Hematopoietic multipotent progenitor cell (in vitro differentiated cells): ENCODE measurements at places on chromosomes 2 and 18.

DNA sequence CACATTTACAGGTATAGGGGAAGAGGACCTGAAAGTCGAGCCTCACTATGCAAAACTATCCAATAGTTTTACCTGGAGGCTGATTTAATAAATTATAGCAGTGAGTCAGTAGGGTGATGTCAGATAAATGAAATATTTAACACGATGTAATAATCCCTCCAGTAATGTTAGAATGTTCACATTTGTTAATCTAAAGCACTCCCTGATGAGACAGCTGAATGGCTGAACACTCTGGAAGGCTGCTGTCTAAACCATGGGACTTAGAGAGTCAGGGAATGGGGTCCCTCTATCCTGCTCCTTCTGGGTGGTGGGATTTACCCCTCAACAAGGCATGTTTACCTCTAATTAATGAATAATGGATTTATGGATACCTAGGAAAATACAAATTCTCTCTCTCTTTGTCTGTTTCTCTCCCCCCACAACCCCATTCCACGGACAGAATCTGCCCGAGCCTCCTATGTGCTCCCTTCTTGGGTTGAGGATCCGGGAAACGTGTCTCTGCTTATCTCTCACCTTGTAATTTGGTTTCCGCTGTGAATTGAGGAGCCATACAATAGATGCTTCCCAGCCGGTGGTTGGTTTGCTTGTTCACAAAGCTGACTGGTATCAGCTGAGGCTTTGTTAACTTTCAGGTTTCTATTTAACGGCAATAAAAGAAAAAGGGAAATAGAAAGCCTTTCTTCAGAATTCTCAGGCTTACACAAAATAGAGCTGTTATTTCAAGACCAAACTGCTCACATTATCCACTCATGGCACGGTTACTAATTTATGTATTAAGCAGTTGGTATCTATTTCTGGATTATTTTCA is 25.9 kb downstream of the LRRC30 start:
- no peak for DNase-seq

GRCh38 chr2:37877457-37878315 is 47.4 kb upstream of the RMDN2 start:
- DNase-seq, result peak; percentile 80

GRCh38 chr2:85189606-85190270 is 56.5 kb downstream of the TCF7L1 start:
- no peak for DNase-seq

- no peak for DNase-seq
These were observed 1877.7 kb upstream of the LRRTM1 start for GRCh38 chr2:82182270-82182669.

- no peak for DNase-seq
These were observed 31.8 kb upstream of the VIT start for GRCh38 chr2:36664696-36665076.

GRCh38 chr2:72114693-72115051 is 33.0 kb downstream of the CYP26B1 start:
- no peak for DNase-seq

DNA sequence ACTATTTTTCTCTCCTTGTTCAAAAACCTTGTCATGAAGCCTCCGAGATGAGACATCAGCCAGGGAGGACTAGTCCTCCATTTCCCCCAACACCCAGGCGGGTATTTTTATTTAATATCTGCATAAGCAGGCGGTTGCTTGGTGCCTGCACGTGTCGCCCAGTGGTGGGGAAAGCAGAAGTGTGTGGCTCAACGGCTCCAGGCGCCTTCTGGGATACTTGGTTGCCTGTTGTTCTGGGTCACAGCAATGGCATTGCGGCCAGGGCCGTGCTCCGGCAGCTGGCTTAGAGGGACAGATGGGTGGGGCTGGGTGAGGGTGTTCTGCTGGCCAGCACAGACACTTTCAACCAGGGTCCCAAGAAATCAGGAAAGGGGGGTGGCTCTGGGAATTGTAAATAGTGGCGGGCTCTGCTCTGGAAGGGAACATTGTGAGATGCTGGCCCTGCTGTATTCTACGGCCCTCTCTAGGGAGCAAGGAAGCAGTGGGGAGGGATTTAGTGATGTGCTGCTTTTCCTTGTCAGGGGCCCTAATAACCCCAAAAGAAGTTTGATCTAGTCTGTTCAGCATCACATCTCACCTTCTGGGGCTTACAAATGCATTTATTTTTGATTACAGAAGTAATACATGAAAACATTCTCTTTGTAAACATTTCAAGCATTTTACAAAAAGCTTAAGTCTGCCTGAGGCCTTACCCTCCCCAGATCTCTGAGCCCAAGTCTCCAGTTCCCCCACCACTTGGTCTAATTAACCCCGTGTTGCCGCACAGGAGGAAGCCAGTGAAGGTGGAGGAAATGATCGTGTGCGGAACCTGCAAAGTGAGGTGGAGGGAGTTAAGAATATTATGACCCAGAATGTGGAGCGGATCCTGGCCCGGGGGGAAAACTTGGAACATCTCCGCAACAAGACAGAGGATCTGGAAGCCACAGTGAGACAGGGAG is 1.1 kb downstream of the VAMP8 start:
- DNase-seq, result no peak

DNA sequence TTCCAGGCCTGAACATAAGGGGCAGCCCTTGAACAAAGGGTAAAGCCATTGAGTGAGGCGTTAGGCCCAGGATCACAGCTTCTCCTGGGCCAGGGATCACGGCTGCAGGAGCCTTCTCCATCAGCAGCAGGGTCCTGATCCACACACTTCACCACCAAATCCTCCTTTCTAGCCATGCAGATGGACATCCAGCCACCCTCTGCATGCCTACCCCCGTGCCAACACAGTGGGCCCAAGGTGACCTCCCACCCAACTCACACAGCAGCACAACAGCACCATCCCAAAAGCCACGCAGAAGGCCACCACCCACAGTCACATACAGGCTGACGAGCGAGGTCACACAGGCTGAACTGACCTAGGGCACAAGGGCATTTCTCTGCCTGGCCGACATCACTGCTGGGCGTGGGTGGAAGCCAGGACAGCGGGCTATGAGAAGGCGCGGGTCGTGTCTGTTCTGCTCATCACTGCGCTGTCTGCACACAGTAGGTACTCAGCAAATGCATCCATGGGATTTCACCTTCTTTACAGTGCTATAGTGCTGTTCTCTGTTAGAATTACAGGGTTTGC is 31.2 kb downstream of the TFCP2L1 start:
- no peak for DNase-seq

DNA sequence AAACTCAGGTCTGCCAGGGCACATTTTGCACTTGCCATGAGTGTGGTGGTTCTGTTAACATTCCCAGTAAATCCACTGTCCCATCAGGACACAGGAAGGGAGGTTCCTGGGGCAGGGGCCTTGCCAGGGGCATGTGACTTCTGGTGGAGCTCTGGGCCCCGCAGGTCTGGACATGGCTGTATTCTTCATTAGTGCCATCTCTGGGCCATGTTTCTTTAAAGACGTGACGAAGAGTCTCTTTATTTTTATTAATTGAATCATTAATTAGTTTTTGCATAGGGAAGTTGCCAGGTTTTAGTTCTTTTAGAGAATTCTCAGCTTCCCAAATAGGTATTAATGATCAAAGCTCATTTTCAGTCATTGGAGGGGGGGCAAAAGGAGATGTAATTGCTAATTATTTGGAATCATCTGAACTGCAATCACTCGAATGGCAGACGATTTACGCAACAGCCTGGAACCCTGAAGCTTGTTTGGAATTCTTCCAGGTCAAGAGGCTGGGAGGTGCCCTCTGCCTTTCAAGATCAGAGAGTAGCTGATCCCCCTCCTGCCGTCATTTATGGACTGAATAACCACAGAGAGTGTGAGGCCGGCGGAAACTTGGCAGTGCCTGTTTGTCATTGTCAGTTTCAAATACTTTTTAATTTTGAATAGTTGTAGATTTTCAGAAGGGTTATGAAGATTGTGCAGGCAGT is 106.2 kb downstream of the RTP5 start:
- DNase-seq, result no peak

GRCh38 chr18:44562986-44563385 is 117.7 kb upstream of the SETBP1 start:
- DNase-seq, result no peak

- no peak for DNase-seq
These were observed 40.2 kb upstream of the SKA1 start for GRCh38 chr18:50334546-50335152.

GRCh38 chr2:50368361-50368760 is 663.6 kb downstream of the NRXN1 start:
- DNase-seq, result no peak
